NCI-H1092 (cell line): ENCODE measurements at places on chromosomes 2 and 18.
A peak's percentile ranks its signal among the peaks of the same experiment; 100 is the strongest.

- DNase-seq, result no peak
These were observed 221.9 kb upstream of the SETBP1 start for GRCh38 chr18:44458777-44459176.

- DNase-seq, result no peak
These were observed 64.6 kb downstream of the NAB1 start for GRCh38 chr2:190713471-190713870.

GRCh38 chr2:104599787-104600510 is 254.0 kb upstream of the POU3F3 start:
- DNase-seq, result no peak

DNA sequence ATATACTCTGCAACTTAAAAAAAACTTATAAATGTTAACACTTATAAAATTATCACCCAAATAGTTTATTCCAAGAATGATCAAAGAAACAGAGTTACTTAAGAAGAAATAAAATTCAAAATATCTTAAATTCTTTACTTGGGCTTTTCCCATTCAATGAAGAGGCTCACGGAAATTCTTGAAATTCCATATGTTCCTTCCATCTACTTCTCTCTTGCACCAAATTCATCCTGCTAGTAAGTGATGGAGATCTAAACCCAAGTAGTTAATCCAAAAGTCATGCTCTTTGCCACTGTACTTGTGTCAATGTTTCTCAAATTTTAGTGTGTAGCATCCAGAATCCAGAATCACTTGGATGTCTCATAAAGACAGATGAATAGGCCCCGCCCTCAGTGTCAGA is 465.9 kb downstream of the TXNL1 start:
- no peak for DNase-seq

DNA sequence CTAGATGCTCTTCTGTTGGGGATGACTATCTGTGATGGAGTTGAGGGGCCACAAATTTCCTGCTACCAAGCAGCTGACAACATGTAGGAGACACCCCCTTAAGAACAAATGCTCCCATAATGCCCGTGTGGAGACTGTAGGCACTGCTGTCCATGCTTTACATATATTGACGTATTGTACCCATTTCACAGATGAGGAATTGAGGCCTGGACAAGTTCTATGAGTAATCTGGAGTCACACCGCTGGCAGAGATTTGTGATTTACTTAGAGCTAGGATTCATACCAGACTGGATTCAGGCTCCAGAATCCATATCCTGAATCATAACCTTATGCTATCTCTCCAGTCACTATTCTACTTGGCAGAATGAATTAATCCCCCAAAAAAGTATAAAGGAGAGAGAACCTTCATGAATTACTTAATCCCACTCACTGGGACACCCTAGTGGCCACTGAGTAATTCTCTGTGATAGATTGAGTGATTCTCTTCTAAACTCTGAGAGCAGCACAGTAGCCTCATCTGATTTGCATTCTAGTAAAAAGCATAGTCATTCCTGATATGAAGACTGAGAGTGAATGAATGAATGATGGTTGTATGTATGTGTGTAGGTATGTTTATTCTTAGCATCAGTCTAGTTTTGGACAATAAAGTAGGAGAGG is 460.7 kb upstream of the MEIS1 start:
- no peak for DNase-seq

DNA sequence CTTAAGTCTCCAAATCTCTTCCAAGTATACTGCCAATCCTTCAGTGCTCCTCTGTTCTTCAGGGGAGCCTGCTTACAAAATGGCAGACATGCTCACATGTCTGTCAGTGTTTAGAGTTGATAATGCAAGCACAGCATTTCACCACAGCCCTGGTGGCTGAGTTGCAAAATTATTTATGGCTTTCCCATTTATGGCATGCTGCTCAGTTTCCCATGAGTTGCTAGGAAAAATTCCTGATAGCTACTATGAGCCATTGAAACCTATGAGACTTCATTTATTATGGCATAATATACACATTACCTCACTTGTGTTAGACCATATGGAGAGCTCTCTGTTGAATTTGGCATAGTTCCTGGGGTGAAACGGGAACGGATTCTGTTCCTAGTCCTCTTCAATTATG is 448.7 kb upstream of the TCF4 start:
- DNase-seq, result peak; percentile 23

DNA sequence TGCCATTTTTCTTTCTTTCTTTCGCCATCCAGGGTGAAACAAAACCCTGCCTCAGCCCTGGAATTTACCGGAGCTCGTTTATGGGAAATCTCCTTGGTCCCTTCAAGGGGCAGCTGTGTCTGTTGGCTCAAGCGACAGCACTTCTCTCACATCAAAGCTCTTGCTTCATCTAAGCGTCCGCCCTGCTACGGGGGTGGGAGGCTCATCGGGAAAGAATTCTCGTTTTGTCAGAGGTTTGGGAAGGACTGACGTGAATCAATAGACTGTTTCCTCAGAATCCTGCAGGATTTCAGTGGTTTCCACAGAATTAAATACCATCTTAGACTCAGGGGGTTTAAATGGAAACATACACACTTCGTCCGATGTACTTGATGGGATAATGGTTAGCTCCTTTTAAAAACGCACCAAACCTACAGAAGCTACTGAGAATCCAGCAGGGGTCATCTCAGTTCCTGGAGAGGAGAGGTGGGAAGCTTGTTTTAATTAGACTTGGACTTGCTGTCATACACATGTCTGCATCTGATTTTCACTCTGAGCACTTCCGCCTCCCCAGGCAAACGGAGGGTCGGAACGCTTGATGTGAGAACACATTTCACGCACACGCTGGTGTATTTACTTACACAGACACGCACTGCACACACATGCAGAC is 91.6 kb downstream of the ASB1 start:
- no peak for DNase-seq

GRCh38 chr2:127589358-127589757 is 53.9 kb downstream of the MYO7B start:
- no peak for DNase-seq

DNA sequence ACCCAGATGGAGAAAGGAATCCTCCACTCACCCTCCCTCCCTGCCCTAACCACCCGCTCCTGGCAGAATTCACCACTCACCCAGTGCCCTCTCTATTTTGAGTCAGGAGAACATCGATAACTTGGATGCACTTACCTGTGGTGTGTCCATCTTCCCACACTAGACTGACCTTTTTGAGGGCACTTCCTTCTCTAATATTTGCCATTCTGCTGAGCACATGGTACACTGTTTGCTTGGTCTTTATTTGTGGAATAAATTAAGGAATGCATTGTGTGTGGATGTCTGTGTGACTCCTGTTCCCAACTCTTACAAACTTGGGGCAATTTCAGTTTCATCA is 133.7 kb downstream of the ACKR3 start:
- DNase-seq, result no peak

DNA sequence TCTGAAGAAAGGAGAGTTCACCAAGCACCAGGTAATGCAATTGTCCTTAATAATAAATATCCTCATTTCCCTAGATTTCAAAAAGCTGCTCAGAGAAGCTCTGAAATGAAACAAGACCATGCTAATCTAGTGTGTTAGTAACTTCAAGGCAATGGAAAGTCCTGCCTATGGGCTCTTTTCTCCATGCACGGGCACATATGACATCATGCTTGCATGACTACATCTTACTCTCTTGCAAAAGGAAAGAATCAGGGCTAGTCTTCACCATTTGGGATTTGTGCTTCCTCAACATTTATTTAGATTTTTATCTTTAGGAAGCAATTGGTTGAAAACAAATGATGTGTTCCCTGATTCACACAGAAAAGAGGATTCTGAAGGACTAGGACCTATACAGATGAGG is 204.0 kb upstream of the POU3F3 start:
- no peak for DNase-seq

DNA sequence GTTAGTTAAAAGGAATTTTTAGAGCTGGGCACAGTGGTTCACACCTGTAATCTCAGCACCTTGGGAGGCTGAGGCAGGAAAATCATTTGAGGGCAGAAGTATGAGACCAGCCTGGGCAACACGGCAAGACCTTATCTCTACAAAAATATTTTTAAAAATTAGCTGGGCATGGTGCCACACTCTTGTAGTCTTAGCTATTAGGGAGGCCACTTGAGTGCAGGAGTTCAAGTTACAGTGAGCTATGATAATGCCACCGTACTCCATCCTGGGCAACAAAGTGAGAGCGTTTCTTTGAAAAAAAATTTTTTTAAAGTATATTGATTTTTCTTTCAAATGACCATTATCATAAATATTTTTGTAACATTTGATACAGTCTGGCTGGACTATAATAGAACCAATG is 93.6 kb upstream of the FAM117B start:
- peak; percentile 28 for DNase-seq

DNA sequence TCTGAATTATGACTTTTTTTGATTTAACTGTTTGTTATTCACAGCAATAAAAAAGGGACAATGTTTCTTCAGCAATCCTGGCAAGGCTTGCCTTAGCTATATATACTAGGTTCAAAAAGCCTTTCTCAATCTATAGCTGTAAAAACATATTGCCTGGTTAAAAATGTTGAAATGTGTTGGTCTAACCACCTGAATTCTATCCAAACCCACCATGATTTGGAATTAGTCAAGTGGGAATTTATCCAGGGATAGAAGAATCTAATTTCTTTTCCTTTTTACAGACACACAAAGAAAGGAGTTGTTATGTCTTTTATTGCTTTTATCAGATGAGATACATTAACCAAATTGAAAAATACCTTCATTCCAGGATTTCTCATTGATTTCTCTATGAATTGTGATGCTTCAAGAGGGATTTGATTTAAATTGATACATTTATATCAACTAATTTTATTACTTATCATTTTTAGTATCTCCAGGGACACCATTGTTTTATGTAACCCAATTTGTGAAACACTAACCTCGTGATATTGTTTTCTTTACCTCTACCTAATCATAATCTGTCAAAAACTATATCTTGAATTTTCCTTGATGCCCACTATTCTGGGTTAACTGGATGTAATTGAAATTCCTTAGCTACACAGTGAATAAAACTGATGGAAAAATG is 88.1 kb downstream of the LRP1B start:
- DNase-seq, result no peak

- DNase-seq, result no peak
These were observed 15.7 kb upstream of the AMMECR1L start for GRCh38 chr2:127901339-127902056.

GRCh38 chr2:231677632-231678104 is 30.7 kb upstream of the PTMA start:
- peak; percentile 20 for DNase-seq

DNA sequence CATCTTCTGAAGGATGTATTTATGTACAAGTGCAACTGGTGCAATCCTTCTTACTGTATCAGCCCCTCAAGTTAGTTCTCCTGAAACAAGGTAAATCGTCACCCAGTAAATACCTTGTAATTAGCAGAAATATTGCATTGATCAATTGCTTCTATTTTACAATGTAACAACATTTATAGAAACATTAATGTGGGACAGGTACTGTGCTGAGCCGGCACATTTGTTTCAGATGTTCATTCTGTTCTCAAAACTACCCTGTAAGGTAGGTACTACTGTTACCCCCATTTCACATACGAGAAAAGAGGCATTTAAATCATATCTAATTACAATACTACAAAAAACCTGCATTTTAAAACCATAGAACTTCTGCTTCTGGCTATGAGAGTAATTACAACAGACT is 19.5 kb downstream of the RTN4 start:
- no peak for DNase-seq

GRCh38 chr2:11655495-11655894 is 14.5 kb downstream of the NTSR2 start:
- no peak for DNase-seq

GRCh38 chr2:52931660-52932059 is 835.9 kb upstream of the CHAC2 start:
- DNase-seq, result no peak

DNA sequence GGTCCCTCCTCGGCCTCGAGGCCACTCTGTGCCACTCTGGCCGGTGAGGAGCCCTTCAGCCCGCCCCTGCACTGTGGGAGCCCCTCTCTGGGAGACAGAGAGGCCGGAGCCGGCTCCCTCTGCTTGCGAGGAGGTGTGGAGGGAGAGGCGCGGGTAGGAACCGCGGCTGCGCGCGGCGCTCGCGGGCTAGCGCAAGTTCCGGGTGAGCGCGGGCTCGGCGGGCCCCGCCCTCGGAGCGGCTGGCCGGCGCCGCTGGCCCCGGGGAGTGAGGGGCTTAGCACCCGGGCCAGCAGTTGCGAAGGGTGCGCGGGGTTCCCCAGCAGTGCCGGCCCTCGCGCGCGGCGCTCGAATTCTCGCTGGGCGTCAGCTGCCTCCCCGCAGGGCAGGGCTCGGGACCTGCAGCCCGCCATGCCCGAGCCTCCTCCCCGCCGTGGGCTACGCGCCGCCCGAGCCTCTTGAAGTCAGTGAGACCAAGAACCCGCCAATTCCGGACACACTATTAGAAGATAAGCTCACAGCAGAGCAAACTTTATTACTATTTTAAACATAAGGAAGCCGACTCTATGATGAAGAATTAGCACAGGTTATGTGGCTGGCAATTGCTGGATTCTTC is 825.8 kb upstream of the FANCL start:
- no peak for DNase-seq

DNA sequence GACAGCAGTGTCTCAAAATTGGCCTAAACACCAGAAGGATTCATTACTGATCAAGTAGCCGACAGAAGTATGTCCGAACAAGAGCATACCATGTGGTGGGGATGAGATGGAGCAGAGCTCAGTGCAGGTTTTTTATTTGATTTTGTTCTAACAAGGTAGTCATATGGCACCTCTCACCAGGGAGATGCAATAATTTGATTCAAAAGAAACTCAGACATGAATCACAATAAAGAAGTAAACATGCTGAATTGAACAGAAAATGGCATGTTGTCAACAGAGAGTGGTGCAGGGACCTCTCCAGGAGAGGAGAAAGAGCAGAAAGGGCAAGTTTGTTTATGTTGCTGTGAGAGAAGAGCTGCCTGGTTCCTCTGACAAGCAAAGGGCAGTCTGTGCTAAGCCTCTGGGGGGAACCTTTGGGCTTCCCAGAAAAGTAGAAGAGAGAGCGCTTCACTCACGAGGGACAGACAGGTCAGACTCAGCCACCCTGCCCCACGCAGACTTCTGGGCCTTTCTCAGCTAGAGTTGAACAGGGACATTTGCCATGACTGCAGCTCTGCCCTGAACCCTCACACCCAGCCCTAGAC is 351.3 kb upstream of the RAB12 start:
- DNase-seq, result no peak

- DNase-seq, result no peak
These were observed 586 bp upstream of the ANKRD23 start for GRCh38 chr2:96844405-96844808.

- DNase-seq, result no peak
These were observed 37.7 kb downstream of the ASB1 start for GRCh38 chr2:238464389-238464788.

DNA sequence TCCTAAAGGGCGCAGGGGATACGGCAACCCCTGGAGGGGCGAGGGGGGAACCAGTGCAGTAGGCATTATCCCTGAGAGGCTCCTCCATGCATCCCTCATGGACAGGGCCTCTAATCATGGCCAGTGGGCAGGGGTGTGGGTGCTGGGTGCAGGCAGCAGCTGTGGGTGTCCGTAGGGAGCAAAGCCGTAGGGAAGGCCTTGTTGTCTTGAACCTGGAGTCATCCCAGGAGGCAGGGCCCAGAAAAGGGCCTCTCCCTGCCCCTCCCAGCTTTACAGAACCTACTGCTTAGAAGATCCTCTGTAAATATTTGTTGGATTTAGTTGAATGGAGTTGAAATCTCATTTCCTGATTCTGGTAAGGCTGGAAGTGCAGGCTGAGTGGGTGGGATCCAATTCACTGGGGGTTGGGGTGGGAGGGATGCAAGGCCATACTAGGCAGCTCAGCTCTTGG is 207.0 kb upstream of the HAAO start:
- DNase-seq, result no peak
